ENCODE measurements at places on chromosomes 6 and 20.

DNA sequence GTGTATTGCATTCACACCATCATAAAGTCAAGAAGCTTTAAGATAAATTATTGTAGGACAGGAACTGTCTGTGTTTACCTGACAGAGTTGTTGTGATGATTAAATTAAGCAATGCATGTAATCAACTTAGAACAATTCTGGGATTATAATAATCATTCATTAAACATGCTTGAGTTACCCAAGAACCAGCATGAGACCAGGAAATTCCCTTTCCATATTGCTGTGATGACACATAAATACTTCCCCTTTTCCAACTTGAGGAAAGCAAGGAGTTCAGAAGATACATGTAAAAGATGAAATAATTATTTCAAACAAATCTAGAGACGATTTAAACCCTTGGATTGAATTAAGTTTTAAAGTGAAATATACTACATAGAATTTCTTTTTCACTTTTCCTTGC, 404.4 kb downstream of the GJA1 start:
- DNase-seq, result no peak

- DNase-seq, result no peak
Observed at GRCh38 chr20:51091406-51092195, 68.7 kb upstream of the KCNG1 start.

- DNase-seq, result peak; percentile 12
Observed at GRCh38 chr20:5557123-5557522, 193.1 kb upstream of the SHLD1 start.

DNA sequence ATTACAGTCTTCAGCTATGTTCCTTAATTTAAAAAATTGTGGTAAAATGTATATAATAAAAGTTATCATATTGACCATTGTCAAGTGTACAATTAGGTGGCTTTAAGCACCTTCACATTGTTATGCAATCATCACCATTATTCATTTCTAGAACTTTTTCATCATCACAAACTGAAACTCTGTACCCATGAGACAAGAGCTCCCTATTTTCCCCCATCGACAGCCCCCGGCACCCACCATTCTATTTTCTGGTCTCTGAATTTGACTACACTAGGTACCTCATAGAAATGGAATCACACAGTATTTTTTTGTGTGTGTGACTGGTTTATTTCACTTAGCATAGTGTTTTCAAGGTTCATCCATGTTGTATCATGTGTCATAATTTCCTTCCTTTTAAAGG, 39.7 kb upstream of the FYN start:
- no peak for DNase-seq

- no peak for DNase-seq
Observed at GRCh38 chr20:60299951-60300350, 341.7 kb downstream of the CDH26 start.

DNA sequence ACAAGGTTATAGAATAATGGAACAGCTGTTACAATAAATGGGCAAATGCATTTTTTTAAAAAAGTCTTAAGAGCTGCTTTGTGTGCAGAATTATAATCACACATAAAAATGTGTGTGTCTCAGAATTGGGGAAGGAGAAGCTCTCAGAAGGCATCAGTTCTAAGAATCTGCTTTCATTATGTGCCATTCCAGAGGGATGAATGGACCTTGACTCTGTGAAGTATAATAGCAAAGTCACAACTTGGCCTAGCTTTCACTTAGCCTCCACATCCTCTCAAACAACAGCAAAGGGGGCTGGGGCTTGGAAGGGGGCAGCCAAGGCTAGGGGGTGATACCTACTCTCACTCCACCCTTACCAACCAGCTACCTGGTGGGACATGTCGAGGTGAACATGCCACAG, 265.0 kb downstream of the CDC5L start:
- no peak for DNase-seq

DNA sequence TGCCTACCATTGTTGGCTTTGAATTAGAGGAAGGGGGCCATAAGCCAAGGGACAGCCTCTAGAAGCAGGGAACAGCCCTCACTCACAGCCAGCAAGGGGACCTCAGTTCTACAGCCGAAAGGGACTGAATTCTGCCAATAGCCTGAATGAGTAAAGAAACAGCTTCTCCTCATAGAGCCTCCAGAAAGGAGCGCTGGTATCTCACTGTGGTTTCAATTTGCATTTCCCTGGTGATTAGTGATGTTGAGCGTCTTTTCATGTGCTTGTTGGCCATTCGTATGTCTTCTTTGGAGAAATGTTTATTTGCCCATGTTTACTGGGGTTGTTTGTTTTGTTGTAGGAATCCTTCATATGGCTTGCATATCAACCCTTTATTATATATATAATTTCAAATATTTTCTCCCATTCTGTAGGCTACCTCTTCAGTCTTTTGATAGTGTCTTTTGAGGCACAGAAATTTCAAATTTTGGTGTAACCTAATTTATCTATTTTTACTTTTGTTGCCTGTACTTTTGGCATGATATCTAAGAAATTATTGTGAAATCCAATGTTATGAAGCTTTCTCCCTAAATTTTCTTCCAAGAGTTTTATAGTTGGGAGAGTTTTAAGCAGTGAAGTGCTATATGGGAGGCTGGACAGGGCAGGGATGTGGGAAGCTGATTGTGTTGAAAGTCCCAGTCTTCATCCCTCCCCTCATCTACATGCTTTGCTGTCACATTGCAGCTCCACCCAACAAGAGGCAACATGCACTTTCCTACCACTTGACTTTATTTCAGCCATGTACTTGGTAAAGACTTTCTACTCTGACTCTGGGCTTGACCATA, 82.3 kb upstream of the SHLD1 start:
- DNase-seq, result no peak

DNA sequence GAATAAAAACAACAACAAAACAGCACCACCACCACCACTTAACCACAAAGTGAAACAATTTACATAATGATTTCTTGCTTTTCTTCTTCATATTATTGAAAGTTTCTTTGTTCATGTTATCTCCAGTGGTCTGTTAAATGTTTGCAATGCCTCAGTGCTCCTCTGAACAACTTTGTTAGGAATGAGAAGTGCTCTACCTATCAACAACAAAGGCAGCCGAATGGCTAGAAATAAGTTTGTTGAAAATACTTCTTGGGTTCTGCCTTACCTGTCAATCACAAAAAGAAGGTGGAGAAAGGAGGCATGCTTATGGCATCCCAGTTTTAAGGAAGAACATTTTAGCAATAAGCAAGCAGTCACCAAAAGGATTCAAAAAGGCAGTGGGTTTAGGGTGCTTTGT, 490.2 kb downstream of the PRKN start:
- DNase-seq, result no peak

GRCh38 chr6:65123521-65123920, 583.5 kb downstream of the EYS start:
- DNase-seq, result no peak

- DNase-seq, result no peak
Observed at GRCh38 chr20:35630636-35631035, 15.0 kb downstream of the SPAG4 start.

DNA sequence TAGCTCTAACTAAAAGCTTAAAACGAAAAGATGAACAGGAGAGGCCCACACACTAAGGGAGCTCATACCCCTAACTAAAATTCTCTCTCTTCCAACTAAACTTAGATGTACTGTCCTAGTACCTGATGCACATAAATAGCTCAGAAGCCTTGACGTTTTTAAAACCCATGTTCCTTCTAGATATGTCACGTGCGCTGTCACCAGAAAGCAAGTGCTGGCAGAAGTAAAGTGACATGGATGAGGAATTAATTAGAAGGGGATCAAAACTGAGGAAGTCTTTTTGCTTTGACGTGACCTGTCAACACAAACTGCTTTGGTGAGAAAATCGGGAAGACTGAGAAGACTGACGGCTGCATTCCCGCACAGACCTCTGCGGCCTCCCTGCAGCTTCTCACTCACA, 142.5 kb downstream of the ZMYND8 start:
- DNase-seq, result no peak

GRCh38 chr6:25427549-25427948, 148.4 kb downstream of the CARMIL1 start:
- no peak for DNase-seq

GRCh38 chr20:4225745-4226144, 210.4 kb upstream of the RNF24 start:
- DNase-seq, result peak; percentile 97

DNA sequence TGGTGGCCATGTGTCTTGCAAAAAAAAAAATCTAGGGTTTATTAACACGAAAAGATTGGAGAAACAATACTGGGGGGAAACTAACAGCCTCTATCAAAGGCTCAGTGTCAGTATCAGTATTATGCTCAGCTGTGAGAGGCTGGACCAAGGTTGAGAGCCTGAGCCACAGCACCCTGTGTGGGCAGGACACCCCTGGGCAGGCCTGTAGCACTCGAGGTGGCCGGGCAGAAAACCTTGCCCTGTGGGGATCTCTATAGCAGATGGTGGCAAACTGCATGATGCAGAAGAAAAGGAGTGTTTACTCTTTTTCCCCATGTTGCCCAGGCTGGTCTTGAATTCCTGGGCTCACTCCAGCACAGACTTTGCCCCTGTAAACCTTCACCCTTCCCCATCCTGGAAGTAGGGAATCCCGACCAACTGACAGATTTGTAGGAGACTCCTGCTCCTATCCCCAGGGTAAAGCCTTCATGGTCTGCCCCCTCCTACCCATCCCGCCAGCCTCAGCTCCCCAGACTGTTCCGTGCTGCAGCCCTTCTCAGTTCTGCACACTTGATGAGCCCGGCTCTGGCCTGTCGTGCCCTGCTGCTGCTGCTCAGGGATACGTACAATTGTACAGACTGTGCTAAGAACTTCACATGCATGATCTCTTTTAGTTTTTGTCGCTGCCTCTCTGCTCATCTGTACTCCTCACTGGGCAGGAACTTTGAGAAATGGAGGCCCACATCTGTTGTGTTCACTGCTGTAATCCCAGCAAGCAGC, 8.0 kb upstream of the KIFC1 start:
- no peak for DNase-seq

GRCh38 chr6:32840604-32841246, 2.2 kb upstream of the TAP2 start:
- no peak for DNase-seq

DNA sequence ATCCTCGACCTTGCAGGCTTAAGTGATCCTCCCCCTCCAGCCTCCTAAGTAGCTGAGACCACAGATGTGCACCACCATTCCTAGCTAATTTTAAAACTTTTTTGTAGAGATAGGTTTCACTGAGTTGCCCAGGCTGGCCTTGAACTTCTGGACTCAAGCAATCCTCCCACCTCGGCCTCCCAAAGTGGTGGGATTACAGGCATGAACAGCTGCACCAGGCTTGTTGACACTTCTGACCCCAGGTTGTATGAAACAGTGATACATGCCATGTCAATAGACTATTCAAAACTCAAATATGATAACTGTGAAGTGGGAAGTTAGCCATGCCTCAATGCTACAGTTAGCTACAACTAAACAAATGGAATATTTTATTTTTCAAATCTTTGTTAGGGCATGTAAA, 20.1 kb upstream of the SHLD1 start:
- DNase-seq, result no peak

DNA sequence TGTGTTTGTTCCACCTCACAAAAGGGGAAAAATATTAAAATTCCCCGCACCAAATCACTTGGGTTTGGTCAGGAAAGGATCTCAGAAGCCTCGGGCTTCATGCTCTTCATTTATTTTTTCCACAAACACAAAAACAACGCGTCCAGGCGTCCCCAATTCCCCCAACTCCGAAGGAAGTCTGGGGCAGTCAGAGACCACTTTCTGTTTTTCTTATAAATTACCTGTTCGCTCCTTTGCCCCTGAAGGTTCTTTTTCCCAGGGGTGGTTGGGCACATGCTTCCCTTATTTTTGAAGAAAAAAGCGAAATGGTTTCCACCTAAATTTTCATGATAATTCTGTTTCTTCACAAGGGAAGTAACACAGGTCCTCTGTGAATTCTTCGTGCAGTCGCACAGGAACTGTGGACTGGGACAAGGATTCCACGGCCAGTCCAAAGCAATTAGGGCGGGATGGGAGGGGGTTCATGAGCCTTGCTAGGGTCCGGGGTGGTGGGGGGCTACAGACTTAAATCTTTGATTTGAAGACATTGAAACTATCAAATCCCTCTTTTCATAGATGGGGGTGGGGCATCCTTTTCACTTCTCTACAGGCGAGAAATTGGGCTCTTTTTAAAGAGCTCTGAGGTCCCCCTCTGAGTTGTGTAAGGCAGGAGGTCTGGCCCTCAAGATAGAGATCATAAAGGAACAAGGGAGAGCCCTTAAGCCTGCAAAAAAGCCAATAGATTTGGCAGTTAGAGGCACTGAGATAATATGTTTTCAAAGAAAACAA, 30.5 kb upstream of the HFE start:
- no peak for DNase-seq

DNA sequence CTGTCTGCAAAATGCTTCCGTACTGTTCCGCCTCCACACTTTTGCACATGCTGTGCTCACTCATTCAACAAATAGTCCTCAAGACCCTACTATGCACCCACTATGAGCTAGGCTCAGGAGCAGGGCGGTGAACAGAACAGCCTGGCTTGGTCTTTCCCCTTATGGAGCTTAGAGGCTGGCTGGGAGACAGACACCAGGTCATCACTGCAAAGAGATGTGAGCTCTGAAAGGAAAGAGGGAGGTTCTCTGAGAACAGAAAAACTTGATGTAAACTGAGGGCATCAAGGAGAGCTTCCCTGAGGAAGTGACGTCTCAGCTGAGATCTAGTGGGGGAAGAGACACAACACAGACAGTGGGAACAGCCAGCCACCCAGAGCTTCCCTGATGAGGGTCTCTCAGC, 31.0 kb upstream of the TGM2 start:
- DNase-seq, result no peak

DNA sequence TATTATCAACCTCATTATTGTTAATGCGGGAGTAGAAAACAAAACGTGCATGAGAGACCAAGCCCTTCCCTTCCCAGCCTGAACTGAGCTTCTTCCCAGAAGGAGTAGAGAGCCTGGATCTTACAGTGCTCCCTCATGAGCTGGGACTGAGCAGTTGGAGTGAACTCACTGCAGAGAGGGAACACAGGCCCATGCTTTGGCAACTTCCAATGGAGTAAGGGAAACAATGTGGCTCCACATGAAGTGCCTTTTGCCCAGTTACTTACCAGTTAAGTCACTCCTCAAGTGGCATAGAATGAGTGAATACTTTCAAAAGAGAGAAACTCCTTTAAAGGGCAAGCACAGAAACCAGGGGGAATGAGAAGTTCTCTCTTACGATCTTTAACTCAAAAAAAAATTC, 12.4 kb downstream of the FHL5 start:
- no peak for DNase-seq

DNA sequence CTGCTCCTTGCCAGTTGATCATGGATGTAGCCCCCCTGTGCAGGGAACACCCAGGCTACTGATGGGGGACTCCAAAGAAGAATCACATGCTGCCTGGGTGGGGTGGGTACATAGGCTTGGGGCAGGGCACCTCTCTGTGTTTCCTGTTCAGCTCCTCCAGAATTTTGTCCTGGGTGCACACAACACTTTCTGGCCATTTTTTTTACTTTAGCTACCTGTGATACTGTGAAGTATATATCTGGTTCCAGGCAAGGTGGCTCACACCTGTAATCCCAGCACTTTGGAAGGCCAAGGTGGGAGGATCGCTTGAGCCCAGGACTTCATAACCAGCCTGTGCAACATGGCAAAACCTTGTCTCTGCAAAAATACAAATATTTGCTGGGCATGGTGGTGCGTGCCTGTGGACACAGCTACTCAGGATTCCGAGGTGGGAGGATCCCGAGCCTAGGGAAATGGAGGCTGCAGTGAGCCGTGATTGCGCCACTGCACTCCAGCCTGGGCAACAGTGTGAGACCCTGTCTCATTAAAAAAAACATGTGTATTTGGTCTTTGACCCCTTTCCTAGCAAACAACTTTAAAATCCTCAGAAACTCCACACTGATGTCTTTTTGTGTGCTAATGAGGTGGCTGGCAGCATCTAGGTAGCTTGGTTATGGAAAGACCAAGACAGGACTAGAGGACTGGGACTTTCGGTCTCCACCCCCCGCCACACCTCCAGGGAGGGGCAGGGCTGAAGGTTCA, 14.1 kb downstream of the SLC4A11 start:
- no peak for DNase-seq
